H4 (cell line): ENCODE measurements at places on chromosomes 3 and 15. TPM values are rescaled to one million over a fixed set of nuclear protein-coding genes. Genes with fewer than 3 reads are reported as not detected.

ANKRD34C gene
- total RNA-seq: 0.19 TPM in 1 of 2 replicates, not detected in the other

DNA sequence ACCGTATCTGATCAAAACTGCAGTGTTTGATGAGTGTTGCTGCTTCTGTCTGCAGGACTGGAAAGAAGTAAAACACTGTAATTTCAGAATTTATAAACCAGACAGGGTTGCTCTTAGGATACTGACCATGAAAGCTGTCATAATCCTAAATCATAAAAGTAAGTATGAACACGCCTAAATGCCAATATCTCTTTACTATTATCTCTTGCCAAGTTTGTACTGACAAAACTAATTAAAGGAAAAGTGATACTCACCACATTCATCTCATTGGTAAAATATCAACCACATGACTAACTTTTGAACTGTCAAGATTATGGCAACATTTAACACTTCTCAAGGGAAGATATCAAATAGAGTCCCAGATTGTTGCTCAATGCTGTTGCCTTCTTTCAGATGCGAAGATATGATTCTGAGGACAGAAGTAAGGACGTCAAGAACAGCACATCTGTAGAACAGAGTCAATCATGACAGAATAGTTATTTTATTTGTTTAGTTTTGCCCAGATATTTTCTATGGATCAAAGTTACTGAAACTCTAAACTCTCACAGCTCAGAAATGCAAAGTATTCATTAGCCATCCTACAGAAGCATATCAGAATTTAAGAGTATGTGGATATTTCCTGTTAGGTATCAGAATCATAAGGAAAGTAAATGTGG is 61.4 kb upstream of the COL8A1 start:
- DNase-seq: no peak

DNA sequence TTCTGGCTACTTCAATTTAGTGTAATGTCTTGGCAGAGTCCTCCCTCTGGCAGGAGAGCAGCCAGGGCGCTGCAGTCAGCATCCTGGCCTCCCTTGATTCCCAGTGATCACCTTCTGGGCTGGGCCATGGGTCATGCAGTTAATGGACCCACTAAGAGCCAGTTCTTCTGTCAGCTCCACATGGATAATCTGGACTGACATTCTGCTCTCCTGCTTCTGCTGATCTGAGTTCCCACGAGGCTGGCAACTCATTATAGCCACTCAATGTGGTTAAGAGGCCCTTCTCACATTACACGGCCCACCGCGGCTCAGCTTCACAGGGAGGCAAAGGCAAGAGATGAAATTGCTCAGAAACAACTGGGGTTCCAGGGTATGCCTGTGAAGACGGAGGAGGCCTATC is 94.0 kb downstream of the WDR76 start:
- DNase-seq: peak; percentile 63

DNA sequence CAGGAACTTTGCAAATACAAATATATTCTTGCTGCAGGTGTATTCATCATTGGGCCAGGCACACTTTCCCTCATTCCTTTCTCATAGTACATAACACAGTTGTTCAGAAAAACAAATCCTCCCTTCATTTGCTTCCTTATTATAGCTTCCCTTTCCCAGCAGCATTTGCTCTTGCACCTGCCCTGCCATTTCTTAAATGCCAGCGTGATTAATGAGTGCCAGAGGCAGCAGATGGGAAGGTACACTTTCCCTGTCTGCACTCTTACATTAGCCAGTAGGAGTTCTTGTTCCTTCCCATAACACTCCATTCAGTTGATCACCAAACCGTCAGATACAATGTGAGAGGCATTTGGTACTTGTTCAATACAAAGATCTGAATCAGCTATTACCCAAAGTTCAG is 128.5 kb upstream of the GAP43 start:
- DNase-seq: no peak

DNA sequence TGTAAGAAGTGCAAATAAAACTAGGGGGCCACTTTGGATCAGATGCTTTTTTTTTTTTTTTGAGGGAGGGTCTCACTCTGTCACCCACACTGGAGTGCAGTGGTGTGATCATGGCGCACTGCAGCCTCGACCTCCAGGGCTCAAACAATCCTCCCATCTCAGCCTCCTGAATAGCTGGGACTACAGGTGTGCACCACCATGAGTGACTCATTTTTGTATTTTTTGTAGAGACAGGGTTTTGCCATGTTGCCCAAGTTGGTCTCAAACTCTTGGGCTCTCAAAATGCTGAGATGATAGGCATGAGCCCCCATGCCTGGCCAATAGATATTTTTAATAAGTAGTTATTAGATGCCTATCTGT is 20.8 kb downstream of the CCR1 start:
- no peak for DNase-seq

EXD1 gene
- total RNA-seq: 0.12 TPM in 1 of 2 replicates, not detected in the other

AGTR1 gene
- 0.45 and 0.53 TPM in 2 replicates for total RNA-seq

CLRN1 gene
- not detected in 2 replicates for total RNA-seq

DNA sequence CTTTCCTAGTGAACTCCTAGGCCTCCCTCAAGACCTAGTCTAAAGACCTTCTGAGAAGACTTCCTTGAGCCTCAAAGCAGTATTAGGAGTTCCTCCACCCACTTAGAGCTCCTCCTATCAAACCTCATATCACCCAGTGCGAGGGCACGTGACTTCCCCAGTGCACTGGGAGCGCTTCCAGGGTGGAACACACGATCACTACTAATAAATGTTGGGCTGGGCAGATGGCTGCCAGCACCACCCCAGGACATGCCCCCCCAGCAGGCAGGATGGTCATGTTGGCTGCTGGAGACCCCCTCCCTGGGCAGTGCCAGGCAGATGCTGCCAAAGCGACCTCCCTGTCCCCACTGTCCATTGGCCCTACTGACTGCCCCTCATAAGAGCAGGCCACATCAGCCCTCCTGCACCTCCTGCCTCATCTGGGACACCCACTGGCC is 8.5 kb upstream of the PLXND1 start:
- no peak for DNase-seq

WDR93 gene
- 0.35 TPM in 1 of 2 replicates, not detected in the other for total RNA-seq

DNA sequence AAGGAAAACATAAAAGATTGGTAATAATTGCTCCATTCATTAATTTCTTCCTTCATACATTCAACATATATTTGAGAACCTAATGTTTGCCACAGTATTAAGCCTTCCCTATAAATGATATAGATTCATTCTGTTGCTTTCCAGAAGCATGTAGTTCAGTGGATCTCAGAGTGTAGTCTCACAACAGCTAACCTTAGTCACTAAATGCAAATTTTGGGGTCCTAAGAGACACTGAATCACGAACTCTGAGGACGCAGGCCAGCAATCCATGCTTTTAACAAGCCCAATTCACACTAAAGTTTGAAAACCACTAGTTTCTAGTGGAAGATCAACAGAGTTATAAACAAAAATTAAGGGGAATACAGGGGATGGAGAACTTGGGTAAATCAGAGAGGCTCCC is 7.2 kb upstream of the AQR start:
- DNase-seq: no peak

GRCh38 chr3:179272385-179272784 is 21.5 kb upstream of the KCNMB3 start:
- DNase-seq: peak; percentile 27

IL20RB gene
- total RNA-seq: 61.5 and 69.6 TPM in 2 replicates

LMAN1L gene
- 0.10 TPM in 1 of 2 replicates, not detected in the other for total RNA-seq

DNA sequence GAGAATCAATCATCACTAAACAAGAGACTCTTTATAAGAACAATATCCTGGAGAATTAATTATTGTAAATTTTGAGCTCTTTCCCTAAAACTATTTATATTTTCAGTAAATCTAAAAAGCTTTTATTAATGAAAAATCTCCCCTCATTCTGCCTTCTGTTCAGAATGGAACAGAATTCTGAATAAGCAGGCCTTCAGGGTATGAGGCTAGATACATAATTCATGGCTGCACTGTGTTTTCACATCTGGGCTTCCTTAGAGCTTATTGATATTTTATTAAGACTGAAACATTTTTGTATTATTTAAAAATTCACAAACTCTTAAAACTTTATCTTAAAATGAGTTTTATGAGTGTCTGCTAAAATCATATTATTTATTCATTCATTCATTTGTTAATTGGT is 24.8 kb downstream of the CLDN11 start:
- DNase-seq: no peak

DNA sequence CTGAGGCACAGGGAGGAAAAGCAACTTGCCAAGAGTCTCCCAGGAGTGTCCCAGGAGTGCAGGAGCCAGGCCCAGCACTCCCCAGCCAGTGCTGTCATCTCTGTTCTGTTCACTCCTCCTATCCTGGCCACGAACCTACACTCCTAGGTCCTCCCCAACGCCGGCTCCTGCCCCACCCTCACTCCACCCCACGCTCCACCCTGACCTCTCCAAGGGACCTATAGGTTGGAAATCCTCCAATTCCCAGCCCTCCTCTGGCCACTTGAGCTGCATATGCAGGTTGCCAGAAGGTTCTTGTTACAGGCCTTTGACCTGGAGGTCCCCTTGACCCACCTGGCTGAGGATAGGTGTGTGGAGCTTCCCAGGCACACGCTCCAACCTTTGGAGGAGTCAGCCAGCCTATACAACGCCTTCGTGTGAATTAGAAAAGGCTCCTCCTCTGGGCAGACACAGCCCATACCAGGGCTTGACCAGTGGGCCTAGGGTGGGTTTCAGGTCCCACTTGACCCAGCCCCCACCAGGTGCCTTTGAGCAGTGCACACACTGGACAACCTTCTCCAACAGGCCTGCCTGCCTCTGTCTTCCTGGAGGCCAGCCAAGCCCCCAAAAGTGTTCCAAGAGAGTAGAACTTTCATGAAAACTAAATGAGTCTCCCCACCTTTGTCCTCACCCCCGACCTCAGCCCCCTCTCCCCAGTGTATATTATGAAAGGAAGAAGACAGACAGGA is 167.2 kb upstream of the TLE3 start:
- DNase-seq: no peak

- DNase-seq: peak; percentile 13
These were observed 131.0 kb downstream of the MEX3B start for GRCh38 chr15:81914734-81915256.

SH2D7 gene
- total RNA-seq: not detected in 2 replicates

GRCh38 chr3:130258532-130258952 is 86.9 kb upstream of the COL6A5 start:
- DNase-seq: no peak

FAM107A gene
- total RNA-seq: not detected in 2 replicates

DNA sequence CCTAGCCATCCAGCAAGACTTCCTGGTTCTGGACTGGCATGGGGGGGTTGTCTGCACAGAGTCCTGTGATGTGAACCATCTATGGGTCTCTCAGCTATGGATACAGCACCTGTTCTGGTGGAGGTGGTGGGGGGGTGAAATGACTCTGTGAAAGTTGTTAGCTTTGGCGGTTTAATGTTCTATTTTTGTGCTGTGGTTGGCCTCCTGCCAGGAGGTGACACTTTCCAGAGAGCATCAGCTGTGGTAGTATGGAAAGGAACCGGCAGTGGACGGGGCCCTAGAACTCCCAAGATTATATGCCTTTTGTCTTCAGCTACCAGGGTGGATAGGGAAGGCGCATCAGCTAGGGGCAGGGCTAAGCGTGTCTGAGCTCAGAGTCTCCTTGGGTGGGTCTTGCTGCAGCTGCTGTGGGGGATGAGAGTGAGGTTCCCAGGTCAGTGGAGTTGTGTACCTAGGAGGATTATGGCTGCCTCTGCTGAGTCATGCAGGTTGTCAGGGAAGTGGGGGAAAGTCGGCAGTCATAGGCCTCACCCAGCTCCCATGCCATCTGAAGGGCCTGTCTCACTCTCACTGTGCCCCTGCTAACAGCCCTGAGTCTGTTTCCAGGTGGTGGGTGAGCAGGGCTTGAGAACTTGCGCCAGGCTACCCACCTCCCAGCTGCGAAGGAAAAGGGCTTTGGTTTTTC is 7.1 kb upstream of the LARS2 start:
- DNase-seq: no peak

GRCh38 chr15:42819786-42820185 is 82.9 kb upstream of the CDAN1 start:
- no peak for DNase-seq

- DNase-seq: no peak
These were observed 298.3 kb upstream of the TBL1XR1 start for GRCh38 chr3:177495566-177495965.

- DNase-seq: peak; percentile 80
These were observed 26.4 kb upstream of the TNFAIP8L3 start for GRCh38 chr15:51121118-51121517.

PLCL2 gene
- total RNA-seq: 5.8 and 5.9 TPM in 2 replicates

- no peak for DNase-seq
These were observed 231.7 kb upstream of the ARRDC4 start for GRCh38 chr15:97728791-97729190.

- peak; percentile 50 for DNase-seq
These were observed 17.7 kb downstream of the NTRK3 start for GRCh38 chr15:88238618-88239430.

SCN5A gene
- 0.85 and 3.0 TPM in 2 replicates for total RNA-seq

GRCh38 chr3:69085833-69086722 is 1.3 kb downstream of the ARL6IP5 start:
- DNase-seq: peak; percentile 75

GRCh38 chr3:128240232-128240631 is 87.0 kb downstream of the EEFSEC start:
- DNase-seq: no peak

DNA sequence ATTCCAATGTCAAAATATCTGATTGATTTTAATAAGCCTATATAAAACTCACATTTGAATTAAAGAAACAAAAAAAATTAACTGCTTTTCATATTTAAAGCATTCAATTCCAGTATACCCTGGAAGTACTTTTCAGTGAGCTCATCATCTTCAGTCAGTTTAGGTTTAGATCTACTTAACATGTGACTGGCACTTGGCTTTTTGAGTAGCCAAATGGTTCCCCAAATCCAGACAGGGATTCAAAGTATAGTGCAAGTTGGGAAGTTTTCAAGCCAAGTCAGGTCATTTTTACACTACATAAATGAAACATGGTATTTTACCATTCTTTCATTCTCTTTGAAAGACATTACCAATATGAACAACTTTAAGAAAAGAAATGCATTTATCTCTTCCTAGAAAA is 57.5 kb downstream of the ATP8B4 start:
- no peak for DNase-seq

PPARG gene
- 34.7 and 36.8 TPM in 2 replicates for total RNA-seq

DNA sequence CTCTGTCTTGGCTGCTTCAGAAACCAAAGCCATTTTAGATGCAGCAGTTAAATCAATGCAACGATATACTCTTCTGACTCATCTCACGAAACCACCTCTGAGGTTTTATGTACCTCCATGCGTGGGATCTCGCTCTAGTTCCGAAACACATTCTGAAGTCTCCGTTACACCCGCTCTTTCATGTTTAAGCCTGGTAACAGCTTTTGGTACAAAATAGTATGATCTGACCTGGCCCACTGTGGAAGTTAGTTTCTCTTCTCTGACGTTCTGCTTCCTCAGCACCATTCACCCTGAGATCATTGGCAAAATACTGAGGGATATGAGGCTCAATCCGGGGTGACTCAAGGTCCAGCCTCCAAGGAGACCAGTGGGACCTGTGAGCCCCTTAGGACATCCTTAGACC is 121.9 kb downstream of the TMEM266 start:
- DNase-seq: no peak

DNA sequence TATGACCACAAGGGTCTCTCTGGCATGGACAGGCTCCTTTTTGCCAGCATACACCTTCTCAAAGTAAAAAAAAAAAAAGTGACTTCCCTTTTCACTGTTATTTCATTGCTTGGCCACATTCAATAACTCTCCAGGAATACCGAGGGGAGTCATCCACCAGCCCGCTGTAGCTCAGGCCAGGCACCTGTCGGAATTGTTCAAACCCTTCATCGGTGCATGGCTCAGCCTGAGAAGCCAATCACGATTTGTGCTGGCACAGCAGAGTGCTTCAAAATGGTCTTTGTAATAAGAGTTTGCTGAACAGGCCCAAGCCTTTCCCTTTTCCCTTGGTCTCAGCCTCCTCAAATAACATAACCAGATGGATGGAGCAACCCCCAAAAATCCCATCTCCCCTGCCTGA is 145.4 kb downstream of the PDZRN3 start:
- DNase-seq: no peak

PLCH1 gene
- total RNA-seq: 0.62 and 1.1 TPM in 2 replicates
